ENCODE measurements at places on chromosomes 11 and 22.

DNA sequence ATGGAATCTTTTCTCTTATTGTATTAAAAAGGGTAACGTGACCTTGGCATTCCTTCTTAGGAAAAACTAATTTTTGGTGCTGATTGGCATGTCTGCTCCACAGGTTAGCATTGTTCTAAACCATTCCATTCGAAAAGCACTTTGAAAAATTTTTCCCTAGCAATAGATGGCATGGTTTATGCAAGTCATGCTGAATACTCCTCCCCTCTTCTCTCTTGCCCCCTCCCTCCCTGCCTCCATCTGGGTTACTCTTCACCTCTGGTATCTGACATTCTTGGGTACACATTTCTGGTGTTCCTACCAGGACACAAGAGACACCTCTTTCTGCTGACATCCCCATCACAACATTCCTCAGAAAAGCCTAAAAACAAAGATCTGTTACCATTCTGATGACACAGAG is 1.5 kb upstream of the SLC22A25 start:
- DNase-seq: no peak

DNA sequence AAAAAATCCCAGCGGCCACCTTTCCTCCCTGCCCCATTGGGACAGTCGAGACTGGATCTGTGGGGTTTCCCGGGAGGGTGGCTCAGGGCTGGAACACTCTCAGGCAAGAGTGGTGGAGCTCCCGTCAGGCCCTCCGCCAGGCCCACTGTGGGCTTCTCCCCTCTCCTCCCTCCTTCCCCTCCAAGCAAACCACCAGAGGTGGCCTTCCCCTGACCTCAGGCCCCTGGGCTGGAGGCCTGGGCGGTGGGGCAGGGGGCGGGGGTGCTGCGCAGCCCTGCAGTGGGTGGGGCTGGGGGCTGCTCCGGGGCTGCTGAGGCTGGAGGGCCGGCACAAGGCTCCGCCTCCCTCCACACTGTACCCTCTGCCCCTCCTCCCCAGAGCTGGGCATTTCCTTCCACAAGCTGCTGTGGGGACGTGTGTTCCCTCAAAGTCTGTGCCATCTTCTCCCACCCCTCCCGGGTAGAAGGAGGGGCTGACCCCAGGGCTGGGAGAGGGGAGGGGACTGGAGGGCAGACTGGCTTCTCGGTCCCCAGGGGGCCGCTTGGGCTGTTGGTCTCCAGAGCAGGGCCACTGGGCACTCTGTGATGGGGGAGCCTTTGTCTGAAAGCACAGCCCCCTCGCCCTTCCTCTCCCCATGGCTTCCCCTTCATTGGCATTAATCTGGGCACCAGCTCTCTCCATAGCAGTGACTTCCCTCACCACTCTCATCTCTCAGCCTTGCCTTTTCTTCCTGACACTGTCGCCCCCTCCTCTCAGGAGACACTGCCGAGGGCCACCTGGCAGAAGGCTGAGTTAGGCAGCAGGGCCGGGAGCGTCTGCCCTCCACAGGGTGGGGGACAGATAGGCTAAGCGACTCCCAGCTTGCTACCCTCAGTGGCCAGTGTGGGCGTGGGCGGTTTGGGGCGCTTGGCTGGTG is 7.1 kb downstream of the RCOR2 start:
- no peak for DNase-seq

GRCh38 chr22:47954107-47954506 is 1191.7 kb downstream of the TBC1D22A start:
- DNase-seq: no peak

DNA sequence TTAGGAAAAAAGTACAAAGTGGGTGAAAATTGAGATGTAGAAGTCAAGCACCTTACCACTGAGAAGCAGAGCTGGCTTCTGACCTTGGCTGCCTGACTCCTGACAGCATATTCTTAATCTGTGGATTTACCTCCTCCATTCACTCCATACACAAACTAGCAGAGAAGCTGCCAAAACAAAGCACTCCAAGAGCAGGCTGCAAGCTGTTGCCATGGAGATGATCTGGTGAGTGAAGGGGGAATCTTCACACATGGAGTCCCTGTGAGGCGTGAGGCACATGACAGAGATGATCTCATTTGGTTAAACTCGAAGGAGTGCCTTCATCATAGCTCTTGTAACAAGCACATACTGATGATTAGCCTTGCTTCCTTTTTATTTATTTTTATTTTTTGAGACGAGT is 16.1 kb downstream of the COMMD9 start:
- DNase-seq: no peak

- no peak for DNase-seq
These were observed 33.5 kb downstream of the ARVCF start for GRCh38 chr22:19982991-19983578.

- DNase-seq: no peak
These were observed 17.2 kb downstream of the MPPED2 start for GRCh38 chr11:30568931-30569330.

- DNase-seq: no peak
These were observed 41.8 kb downstream of the TIMP3 start for GRCh38 chr22:32843300-32843699.

GRCh38 chr11:65643971-65644370 is 6.1 kb downstream of the SIPA1 start:
- DNase-seq: no peak

DNA sequence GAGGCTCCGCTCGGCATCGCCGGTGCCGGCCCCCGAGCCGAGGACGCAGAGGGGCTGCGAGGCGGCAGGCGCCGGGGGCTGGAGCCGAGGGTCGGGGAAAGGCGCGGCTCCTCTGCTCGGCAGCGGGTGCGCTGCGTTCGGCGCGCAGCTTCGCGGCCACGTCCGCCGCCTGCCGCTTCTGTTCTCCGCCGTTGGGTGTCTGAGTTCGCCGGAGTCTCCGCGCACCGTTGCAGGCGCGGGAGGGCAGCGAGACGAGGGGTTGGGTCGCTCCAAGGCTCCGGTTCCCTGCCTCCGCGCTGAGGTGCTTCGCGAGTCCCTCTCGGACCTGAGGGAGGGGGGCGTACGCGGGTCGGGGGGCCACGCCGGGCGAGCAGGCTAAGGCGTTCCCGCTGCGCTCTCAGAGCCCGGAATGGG is 347 bp downstream of the MN1 start:
- DNase-seq: no peak

GRCh38 chr22:45977003-45977411 is at the start of gene WNT7B:
TSS of gene WNT7B (minus strand) at chr22:45977162. CDS start at chr22:45976754, 408 bp downstream.
- DNase-seq: no peak

DNA sequence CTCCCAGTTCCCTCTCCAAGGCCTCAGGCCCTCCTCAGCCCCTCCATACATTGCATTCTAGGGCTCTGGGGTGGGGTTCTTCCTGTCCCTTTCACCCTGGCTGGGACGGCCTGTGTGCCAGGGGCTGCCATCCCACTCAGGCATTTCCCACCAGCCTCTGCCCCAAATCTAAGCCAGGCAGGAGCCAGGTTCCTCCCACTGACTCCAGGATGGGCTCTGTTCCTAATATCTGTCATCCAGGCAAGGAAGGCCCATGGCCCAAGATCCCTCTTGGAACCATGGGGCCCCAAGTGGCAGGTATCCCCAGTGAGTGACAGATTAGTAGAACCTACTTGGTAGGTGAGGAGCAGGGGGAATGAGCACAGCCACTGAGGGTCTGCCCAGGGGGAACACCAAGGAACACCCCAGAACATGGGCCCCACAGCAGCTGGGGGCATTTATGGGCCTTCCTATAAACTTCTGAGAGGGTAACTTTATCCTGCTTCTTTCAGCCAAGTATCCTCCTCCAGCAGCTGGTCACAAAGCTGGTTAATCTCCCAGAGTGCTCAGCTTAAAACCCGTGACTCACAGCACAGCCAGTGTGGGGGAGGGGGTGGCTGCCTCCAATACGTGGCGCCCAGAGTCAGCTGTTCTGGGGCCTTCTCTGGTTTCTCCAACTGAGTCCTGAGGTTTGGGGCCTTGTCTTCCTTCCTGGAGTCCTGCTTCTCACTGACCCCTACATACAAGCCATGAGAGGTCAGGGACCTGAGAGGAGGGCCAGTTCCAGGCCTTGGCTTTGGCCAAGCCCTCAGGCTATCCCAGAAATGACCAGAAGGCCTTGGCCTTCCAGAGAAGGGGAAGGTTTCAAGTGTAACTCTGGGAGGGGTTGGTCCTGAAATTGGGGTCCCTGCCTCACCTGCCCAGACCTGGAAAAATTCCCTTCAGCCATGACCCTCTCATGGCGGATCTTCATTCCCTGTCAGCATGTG is 19.9 kb upstream of the MYOD1 start:
- DNase-seq: no peak

DNA sequence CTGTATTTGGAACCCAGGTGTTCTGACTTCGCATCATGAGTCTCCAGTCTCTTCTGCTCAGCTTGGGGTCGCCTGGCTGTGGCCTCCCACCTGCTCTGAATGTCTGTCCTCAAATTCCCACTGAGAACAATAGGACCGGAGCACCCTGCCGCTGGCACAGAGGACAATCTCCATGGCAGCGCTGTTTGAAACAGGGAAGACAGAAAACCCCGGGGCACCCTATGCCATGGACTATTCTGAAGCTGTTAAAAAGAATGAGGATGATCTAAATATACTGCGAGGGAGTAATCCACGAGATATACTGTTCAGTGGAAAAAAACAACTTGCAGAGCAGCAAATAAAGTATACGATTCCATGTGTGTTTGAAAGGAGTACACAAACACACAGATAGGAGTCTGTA is 415.6 kb upstream of the NARS2 start:
- DNase-seq: no peak

GRCh38 chr22:28810821-28811491 is 10.6 kb upstream of the XBP1 start:
- no peak for DNase-seq

All from anterior cingulate cortex (tissue), 58 donors.